ENCODE measurements at places on chromosomes 5 and 9.

GRCh38 chr9:23743036-23743435 is 83.0 kb downstream of the ELAVL2 start:
- DNase-seq: no peak

GRCh38 chr9:114774524-114774923 is 31.3 kb downstream of the TNFSF15 start:
- DNase-seq: no peak

DNA sequence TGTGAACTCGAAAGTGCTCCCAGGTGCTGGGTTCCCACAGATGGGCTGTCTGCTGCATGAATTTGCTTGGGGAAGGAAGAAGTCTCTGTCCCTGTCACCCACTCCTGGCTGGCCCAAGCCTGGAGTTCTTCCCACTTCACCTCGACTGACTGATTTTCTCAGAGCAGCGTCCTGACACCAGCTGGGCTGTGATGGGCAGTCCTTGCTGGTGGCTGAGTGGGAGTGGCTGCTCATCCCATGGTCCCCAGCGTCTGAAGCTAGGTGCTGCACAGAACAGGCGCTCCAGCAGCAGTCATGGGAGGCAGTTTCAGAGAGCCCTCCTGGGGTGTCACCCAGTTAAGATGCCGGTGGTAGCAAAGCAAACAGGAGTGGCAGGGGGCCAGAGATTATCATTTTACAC is 10.1 kb upstream of the NEURL1B start:
- no peak for DNase-seq

- no peak for DNase-seq
These were observed 106.1 kb downstream of the SH3TC2 start for GRCh38 chr5:148956477-148957385.

DNA sequence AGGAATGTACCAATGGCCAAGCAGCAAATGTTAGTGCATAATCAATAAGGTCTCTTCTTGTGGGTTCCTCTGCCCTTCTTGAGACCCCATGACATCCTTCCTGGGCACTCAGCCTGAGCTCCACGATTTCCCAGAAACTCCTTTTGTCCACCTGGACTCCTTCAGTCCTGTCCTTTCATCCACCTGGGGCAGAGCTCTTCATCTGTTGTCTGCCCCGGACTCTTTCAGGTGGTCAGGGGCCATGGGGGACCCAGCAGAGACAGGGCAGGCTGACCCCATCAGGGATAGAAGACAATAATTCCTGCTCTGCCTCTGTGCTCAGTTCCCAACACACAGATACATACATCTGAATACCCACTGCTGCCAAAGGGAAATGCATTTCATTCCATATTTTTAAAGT is 58.9 kb upstream of the OTULINL start:
- no peak for DNase-seq

Data from CD4-positive, alpha-beta T cell treated with Interleukin-15 for 4 hours (primary cell).